Kasumi-1 (cell line): ENCODE measurements at places on chromosomes 11 and 22.

DNA sequence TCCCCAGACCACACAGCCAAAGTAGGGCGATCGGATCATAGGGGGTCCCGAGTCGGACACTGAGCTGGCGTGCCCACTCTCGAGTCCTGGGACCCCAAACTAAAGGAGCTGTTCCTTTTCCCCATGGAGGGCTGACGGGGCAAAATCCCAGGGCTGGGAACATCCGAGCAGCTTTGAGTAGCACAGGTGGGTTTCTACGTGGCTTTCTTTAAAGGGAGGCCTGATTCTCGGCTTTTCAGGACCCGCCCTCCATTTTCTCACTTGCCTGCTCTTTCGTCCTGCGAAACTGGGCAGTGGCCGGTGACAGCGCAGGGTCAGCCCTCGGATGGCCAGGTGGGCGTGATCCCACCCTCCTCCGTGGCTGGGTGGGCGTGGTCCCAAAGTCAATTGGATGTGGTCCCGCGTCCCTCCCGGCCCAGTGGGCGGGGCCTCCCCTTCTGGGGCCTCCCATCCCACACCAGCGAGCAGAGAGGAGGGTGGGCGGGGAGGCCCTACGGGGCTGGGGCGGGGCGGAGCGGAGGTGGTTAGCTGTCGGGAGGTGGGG is 17.5 kb upstream of the TXNRD2 start:
- no peak for DNase-seq

- no peak for DNase-seq
Measured at GRCh38 chr11:72195518-72196270, 3.8 kb downstream of the FOLR1 start.

- DNase-seq = no peak
Measured at GRCh38 chr11:71391796-71392195, 56.4 kb downstream of the DHCR7 start.

DNA sequence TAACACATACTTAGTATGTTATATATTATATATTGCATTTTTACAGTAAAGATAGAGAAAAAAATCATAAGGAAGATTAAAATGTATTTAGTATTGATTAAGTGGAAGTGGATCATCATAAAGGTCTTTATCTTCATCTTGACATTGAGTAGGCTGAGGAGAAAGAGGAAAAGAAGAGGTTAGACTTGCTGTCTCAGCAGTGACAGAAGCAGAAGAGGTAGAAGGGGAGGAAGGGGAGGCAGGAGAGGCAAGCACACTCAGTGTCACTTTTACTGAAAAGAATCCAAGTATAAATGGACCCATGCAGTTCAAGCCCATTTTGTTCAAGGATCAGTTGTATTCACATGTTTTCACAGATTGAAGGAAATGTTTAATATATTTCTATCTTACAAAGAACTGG is 69.7 kb downstream of the GAB2 start:
- DNase-seq = no peak

DNA sequence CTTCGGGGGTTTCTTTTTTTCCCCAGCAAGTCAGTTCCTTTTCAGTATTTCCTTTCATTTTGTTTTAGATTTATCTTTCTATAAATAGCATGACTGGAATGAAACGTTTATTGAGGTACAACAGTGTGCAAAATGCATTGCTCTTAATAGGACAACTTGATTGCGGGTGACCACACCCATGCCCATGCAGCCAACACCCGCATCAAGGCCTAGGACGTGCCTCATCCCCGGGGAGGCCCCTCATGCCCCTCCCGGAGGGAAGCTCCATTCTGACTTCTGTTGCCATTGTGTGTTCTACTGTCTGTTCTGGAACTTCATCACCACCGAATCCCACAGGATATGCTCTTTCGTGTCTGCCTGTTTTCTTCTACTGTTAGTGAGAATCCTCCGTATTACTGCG is 82.2 kb downstream of the RPS6KA4 start:
- no peak for DNase-seq

GRCh38 chr11:87572881-87573280 is 535.1 kb downstream of the TMEM135 start:
- DNase-seq = no peak

- DNase-seq = no peak
Measured at GRCh38 chr11:24805671-24806070, 308.8 kb downstream of the LUZP2 start.

GRCh38 chr11:125272821-125273220 is 108.3 kb downstream of the PKNOX2 start:
- no peak for DNase-seq

- peak; percentile 60 for DNase-seq
Measured at GRCh38 chr22:37533995-37534394, 14.8 kb upstream of the CARD10 start.

- no peak for DNase-seq
Measured at GRCh38 chr11:64178203-64178602, 7.8 kb upstream of the STIP1 start.

DNA sequence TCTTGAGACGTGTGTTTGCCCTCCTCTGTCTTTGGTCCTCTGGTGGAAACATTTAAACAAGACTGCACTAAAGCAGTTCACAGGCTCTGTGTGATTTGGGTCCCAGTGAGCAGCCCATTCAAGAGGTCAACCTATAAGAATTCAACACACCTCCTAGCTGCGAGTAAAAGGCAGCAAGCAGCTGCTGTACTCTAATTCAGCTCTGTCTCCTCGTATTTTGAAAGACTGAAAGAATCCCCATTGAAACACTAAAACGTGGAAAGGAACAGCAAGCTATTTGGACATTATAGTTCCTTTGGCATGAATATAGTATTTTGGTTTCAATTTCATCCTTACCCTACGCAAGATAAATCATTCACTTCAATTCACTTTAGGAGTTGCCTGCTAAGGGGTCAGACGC is 1046.7 kb downstream of the DLG2 start:
- DNase-seq = no peak

GRCh38 chr11:83031127-83031526 is 40.6 kb downstream of the RAB30 start:
- DNase-seq = no peak

DNA sequence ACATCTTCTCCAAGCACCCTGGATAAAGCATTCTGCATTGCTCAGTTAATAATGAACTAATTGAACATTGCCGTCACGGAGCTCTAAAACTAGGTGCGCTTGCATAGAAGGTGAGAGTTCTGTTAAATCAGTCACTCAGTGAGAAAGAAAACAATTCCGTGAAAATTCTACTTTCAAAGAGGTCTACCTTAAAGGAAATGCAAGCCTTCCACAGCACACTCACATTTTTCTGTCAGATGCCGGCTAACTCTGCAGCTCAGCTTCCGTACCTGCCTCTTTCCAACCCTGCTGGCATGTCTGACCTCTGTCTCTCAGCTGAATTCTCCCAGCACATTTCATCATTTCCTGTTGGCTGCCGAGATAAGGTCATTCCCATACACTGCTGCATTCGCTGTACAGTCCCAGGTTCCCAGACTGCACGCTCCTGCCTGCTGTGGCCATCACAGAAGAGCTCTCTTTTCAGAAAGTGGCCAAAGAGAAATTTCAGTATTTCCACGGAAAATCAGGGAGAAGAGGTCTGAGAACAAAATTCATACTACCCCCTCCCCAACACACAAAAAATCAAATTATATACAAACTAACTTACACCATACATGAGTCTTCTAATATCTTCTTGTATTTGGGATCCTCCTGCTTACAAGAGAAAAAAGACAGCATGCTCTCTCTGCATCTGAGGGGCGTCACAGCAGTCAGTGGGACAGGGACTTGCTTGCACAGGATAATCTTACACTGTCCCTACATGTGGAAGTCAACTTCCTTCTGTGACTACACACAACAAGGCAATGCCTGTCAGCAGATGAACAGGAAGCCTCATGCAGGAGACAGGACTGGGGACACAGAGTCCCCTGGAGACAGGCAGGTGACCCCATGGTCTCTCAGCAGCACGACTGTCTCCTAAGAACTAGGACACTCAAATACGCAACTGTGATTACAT is 55.1 kb downstream of the PACSIN2 start:
- peak; percentile 67 for DNase-seq

GRCh38 chr22:16776080-16776479 is 49.1 kb downstream of the XKR3 start:
- DNase-seq = no peak

DNA sequence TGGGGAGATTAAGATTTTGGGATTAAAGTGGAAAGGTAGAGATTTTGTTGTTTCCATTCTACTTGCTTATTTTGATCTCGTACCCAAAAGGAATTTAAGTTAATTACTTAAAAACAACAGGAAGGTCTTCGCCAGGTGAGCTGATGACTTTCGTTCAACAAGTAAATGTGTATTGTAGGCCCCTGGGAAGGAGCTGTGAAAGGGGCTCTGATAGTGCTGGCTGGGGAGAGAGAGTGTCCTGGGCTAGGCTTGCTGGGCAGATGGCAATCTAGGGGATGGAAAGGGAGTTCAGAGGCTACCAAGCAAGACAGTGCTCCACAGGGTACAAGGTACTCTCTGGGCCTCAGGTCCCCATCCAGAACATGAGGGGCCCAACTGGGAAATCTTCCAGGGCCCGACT is 189.4 kb downstream of the CEP164 start:
- DNase-seq = no peak

GRCh38 chr11:77602381-77603088 is 12.8 kb downstream of the AQP11 start:
- no peak for DNase-seq

GRCh38 chr11:45209891-45210699 is 63.7 kb downstream of the PRDM11 start:
- peak; percentile 94 for DNase-seq

DNA sequence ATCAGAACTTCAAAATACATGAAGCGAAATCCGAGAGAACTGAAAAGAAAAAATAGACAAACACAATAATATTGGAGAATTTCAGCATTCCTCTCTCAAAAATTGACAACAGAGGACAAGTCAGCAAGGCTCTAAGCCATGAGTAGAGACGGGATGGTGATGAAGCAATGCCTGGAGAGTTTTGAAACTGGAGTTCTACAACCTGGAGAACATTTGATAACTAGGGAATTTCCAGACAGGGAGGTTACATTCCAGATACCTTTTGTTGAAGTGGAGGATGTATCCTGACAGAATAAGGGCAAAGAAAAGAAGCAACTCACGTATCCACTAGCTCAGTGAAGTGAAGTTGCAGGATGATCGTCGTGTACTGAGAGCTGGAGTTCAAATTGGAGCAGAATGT is 291.4 kb downstream of the CTTN start:
- no peak for DNase-seq

- no peak for DNase-seq
Measured at GRCh38 chr11:134480136-134480712, 68.2 kb upstream of the B3GAT1 start.

GRCh38 chr11:119284344-119285157 is 32.4 kb downstream of the MCAM start:
- DNase-seq = peak; percentile 69

GRCh38 chr22:24994070-24994763 is 41.7 kb downstream of the KIAA1671 start:
- DNase-seq = no peak

DNA sequence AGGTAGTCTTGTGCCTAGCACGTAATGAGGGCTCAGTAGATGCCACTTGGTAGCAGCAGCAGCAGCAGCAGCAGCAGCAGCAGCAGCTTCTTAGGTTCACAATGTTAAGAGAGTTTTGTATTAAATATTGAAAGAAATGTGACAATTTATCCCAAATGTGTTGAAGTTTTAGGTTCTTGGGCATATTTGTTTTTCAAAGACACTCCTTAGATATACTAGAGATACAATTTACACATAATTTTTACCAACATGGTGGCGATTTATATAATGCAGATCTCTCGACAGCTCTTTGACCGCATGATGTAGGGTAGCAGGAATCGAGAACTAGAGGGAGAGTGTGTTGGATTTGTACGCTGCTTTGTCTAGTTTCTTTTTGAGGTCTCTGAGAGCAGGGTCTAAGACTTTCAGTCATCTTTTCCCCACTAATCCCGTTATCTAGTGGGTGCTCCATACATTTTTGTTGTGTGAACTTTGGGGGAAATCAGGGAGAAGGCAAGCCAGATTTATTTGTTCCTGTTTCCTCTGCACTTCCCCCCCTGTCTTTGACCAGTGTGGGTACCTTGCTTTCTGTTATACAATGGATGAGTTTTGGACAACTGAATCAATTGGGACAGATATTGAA is 1.4 kb downstream of the FDX1 start:
- DNase-seq = no peak

DNA sequence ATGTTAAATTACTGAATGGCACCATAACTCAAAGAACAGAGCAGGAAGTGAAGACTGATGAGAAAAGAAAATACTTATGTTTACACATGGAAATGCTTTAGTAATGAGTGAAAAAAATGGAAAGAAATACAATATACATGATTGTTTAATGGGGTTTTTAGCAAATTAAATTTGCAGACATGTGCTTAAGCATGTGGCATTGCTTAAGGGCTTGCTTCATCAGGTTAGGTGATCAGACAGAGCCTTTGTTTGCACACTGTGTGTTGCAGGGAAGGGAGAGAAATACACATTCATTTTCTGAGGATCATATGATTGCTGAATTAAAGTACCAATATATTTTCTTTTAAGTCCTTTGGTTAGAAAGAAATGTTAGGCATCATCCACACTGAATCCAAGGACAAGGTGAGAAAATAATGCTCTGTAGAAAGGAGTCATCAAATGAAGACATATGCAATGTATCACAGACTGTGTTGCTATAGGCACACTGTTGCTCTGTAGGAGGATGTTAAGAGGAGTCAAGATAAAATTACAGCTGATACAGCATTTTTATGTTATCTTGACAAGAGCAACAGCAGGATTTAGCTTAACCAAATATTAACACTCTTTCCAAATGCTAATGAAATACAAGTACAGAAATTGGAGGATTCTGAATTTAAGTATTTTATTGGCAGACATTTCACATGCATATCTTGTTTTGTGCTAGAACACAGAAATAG is 23.4 kb upstream of the ARHGAP20 start:
- no peak for DNase-seq
